ENCODE measurements at places on chromosomes 3 and 15.

DNA sequence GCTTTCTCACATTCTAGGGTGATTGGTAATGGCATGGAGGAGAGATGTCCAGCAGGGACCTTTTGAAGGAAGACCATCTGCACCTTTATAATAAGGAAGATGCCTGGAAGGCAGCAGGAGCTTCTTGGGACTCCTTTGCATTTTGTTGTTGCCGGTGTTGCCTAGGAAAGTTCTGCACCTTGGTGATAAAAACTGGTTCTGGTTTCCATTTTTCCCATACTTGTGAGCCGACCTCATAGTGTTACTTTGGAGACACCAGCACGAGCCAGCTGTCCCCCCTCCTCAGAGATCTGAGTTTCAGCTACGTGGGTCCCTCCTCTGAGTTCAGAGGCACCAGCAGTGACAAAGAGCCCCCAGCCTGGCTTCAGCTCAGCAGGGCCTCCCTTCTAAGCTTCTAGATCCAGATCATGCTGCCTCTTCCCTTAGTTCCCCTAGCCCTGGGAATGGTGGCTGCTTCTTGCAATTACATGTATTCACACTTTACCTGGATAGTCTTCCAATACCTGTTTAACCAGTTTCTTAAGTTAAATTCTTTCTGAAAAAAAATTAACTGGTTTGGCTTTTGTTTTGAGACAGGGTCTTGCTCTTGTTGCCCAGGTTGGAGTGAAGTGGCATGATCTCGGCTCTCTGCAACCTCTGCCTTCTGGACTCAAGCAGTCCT lies 18.0 kb upstream of the FSTL1 start:
- no peak for DNase-seq

GRCh38 chr3:38521391-38521987 lies 25.3 kb downstream of the EXOG start:
- peak; percentile 80 for DNase-seq

GRCh38 chr3:127844326-127844942 lies 22.1 kb upstream of the MGLL start:
- no peak for DNase-seq

DNA sequence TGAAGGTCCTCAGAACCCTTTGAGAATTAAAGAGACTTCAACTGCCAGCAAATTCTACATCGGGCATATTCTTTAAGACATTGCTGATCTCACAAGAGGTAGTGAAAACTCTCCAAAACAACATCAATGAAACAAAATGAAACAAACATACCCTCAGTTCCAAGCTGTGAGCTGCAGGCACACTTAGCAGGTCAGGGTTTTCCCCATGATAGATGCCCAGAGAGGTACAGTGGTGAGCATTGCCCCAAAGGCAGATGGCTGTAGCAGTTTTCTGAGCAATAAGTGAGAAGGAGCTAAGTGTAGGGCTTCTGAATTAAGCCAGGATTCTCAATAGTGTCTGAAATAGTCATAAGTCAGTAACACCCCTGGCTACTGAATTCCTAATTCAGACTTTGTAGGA lies 96.1 kb upstream of the TSEN2 start:
- no peak for DNase-seq

DNA sequence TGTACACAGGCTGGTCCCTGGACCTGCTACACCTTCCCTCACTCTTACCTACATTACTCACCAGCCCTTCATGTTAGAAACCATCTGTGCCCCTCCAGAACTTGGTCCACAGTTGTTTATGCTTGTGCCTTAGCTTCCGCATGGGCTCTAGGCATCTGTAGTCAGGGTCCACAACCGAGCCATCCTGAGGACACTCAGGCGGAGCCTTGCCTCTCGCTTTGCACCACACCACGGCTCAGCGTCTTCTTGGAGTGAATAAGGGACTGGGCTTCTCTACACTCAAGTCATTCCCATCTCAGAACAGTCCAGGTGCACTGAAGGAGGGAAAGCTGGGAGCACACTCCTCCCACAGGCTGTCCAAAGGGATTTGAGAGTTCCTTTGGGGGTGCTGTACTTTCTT lies 97.8 kb downstream of the HMG20A start:
- DNase-seq = no peak

- DNase-seq = no peak
These were observed 1.0 kb upstream of the FSTL1 start for GRCh38 chr3:120451806-120452205.

GRCh38 chr15:69320977-69321554 lies 22.4 kb downstream of the PAQR5 start:
- DNase-seq = no peak

- DNase-seq = no peak
These were observed 13.0 kb downstream of the ZFAND6 start for GRCh38 chr15:80072285-80072994.

- DNase-seq = no peak
These were observed 1.1 kb downstream of the PARP6 start for GRCh38 chr15:72271221-72271620.

- no peak for DNase-seq
These were observed 29.1 kb downstream of the SSR3 start for GRCh38 chr3:156525808-156526207.

DNA sequence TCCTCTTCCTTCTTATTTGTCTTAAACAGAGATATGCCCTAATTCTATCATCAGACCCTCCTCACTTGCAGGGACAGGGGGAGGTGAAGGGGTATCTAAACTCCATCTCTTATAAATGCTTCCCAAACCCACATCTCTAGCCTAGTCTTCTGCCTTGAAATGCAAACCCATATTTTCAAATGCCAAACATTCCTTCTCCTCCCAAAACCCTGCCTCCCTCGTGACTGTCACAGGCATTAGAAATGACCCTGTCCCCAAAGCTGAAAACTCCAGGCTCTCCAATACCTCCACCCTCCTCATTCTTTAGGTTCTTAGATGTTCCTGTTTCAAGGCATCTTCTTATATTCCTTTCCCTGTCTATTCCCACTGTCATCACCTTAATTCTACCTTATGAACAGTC lies 191.0 kb downstream of the ERC2 start:
- no peak for DNase-seq

GRCh38 chr3:48301800-48302166 lies 31.7 kb downstream of the SPINK8 start:
- no peak for DNase-seq

GRCh38 chr3:197750396-197750831 lies 731 bp downstream of the FYTTD1 start:
- DNase-seq = peak; percentile 55

- DNase-seq = no peak
These were observed 18.7 kb downstream of the CHST14 start for GRCh38 chr15:40489274-40490175.

DNA sequence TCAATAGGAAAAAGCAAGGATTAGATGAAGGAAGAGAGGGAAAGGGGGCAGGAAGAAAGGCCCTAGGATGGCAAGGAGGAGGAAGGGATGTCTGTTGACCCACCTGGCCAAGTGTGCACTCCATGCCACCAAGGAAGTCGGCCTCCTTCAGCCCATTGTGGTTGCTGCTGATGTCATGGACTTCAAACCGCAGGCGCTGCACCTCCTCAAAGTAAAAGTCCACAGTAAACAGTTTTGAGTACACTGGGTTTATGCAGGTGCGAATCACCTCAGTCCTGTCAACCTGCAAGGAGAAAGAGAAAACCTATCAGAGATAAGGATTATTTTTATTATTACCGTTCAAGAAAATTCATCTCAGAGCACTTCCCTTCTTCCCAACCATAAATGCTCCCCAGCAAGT lies 220.6 kb upstream of the MRPL3 start:
- DNase-seq = no peak

GRCh38 chr15:67300266-67301025 lies 45.9 kb downstream of the IQCH start:
- no peak for DNase-seq

DNA sequence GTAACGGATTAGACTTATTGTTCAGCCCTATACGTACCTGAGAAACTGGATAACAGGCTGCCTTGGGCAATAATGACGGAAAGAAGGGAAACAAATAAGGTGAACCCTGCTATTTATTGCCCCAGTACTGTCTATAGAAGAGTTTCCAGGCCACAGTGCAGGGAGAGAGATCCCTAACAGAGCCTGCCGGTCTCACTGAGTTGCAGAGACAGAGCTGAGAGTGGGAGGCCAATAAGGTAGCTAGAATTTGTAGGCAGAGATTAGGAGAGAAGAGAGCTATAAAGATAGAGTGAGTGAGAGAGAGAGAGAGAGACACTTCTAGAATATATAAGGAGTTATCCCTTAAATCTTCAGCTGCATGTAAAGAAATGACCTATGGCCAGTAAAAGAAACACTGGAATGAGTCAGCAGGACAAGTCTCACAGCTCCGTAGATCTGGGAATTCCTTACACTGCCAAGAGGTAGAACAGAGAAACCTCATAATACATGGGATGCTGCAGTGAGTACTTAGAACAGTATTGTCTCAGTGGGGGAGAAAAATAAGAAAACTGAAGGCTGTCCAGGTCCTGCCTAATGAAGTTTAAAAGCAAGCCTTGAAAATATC lies 51.8 kb downstream of the ST3GAL6 start:
- DNase-seq = no peak

- no peak for DNase-seq
These were observed 81.5 kb downstream of the C3orf70 start for GRCh38 chr3:185071287-185071800.

DNA sequence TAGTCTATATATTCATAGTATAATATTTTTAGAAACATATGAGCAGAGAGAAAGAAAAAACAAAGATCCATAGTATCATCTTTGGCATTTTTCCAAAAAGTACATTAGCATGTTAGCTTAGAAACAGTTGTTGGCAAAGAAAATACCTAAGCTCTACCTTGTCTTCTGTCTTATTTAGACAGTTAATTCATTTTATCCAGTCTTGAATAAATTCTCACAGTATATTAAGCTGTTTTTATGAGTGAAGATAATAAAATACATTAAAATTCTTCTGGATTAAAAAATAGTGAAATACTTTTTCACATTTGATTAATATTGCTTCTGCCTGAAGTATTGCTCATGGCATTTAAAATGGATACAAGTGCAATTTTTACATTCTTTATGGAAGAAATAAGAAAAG lies 145.2 kb downstream of the ZIC1 start:
- DNase-seq = no peak

DNA sequence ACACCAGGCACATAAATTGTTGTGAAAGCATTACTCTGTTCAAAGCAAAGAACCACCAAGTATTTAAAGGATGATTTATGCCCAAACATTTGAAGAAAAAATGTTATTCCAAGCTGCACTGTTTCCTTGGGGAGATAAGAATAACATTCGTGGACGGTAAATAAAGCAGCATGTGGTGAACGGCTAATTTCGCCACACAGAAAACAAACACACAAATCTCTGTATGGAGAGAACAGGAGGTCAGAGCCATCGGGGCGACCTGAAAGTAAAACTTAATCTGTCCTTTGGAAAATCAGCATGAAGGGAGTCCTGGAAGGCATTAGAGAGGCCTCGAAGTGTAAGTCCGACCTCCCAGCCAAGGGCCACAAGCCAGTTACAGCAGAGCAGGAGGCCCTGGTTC lies 27.1 kb upstream of the GABRG3 start:
- DNase-seq = no peak

GRCh38 chr15:56298723-56299122 lies 55.0 kb upstream of the RFX7 start:
- no peak for DNase-seq

- DNase-seq = no peak
These were observed 131.6 kb upstream of the NECTIN3 start for GRCh38 chr3:110940055-110940454.

DNA sequence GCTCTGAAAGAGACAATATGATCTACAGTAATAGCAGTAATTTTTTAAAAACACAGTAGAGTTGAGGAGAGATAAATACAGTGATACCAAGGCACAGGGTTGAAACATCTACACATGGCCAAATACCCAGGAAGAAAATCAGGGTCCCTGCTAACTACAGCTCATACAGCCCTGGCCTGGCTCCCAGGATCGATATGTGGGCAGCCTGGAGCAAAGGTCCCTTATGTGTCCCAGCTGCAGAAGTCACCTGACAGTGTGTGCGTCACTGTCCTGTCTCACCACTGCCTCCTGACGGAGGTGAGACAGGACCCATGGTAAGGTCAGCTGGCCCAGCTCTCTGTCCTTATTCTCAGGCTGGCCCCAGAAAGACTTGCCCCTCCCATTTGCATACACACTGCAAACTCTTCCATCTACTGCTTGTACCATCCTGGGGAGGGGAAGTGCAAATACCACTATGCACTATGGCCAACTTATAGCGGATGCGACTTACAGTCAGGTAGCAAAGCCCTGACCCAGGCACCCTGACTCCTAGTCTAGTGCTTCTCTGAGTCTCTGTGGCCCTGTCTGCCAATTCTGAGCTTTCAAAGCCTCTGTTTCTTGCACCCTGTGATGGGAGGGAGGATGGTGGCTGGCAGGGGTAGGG lies 22.0 kb upstream of the BCL2L10 start:
- no peak for DNase-seq

GRCh38 chr15:89171136-89172072 lies 50.0 kb downstream of the RLBP1 start:
- peak; percentile 81 for DNase-seq

GRCh38 chr15:93826790-93827189 lies 404.6 kb upstream of the MCTP2 start:
- no peak for DNase-seq

GRCh38 chr3:61743686-61744242 lies 182.4 kb downstream of the PTPRG start:
- DNase-seq = no peak

DNA sequence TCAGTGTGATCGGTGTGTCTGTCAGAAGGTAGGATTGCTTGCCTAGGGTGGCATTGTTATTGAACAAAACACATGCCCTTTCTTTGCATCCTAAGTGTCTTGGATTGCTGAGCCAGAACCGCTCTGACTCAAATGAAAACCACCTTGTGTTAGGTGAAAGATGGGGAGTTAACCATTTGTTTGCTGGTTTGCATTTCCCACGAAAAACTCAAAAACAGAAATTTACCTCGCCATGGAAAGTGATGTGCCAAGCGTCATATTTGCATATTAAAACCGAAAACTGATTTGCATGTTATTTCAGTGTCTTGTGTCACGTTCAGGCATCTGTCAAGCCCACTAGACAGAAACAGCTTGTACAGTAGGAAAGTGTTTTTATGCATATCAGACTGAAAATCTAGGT lies 474.6 kb upstream of the TPRG1 start:
- DNase-seq = no peak

DNA sequence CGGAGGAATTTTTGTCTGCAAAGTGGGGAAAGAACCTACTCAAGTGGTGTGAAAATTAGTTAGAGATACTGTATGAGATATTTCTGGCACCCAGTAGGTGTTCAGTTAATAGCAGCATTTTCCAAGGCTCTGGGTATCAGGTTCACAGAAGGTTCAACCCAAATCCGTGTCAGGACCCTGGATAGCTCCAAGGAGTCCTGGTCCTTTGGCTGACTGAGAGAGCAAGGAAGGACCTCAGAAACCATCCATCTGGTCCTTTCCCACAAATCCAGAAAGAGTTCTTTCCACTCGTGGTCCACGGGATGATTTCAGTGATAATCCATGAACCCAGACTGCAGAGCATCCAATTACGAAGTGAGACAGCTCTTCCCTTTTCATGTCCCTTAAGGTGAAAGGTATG lies 51.4 kb downstream of the SLC6A11 start:
- peak; percentile 52 for DNase-seq

DNA sequence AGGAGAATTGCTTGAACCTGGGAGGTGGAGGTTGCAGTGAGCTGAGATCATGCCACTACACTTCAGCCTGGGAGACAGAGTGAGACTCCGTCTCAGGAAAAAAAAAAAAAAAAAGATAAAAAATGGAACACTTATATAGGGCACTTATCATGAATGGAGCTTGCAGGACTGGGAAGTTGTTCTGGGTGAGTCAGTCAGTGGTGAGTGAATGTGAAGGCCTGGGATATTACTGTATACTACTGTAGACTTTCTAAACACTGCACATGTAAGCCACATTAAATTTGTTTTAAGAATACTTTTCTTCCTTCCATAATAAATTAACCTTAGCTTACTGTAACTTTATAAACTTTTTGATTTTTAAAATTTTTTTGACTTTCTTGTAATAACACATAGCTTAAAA lies 59.8 kb downstream of the SFMBT1 start:
- no peak for DNase-seq
